Lower leg skin (tissue), 4 donors: ENCODE measurements at places on chromosomes 4 and X. TPM values are rescaled to one million over a fixed set of nuclear protein-coding genes. Genes with fewer than 3 reads are reported as not detected.

EFHC2 gene
- 3.4 TPM for total RNA-seq

CFAP47 gene
- total RNA-seq = 0.03 TPM

- DNase-seq = no peak
These were observed 21.1 kb downstream of the TDO2 start for GRCh38 chr4:155924637-155925036.

- DNase-seq = no peak
These were observed 109.3 kb downstream of the NFKB1 start for GRCh38 chr4:102610476-102610875.

DNA sequence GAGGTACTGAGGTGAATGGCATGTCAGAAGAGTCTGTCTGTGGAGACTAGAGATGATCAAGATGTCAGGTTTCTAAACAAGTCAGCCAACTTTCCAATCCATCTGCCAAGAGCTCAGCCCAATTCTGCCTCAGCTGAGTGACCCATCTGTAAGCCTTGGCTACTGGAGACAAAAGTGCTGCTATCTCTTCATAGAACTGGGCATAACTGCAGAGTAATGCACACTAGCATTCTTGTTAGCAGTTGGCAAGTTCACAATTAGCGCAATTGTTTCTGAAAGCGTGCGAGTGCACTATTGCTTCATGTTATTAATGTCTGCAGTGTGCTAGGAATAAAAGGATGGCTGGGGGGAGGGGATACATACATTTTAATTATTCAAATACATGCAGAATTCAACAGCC is 32.9 kb upstream of the SH3D19 start:
- DNase-seq = no peak

RTL5 gene
- 0.76 TPM for total RNA-seq

JAKMIP1 gene
- not detected for total RNA-seq

APOOL gene
- total RNA-seq = 13.0 TPM
